HTR-8/SVneo (cell line): ENCODE measurements at places on chromosomes 3 and 15.

DNA sequence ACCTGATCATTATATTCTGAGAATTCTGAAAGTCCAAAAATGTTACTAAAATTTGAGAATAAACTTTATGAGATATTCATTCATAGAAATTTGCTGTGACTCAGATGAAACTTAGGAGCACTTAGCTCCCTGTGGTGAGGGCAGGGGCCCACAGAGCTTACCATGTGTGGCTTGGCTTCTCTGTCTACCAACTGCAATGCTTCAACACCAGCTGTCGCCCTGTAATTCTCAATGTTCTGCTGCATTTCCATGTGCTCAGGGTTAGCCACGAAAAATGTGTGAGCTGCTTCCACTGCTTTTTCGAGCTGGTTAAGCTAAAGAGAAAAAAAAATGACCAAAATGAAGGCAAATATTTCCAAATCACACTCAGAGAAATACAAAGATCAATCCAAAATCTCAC lies 125.6 kb downstream of the P3H2 start:
- DNase-seq, result no peak

DNA sequence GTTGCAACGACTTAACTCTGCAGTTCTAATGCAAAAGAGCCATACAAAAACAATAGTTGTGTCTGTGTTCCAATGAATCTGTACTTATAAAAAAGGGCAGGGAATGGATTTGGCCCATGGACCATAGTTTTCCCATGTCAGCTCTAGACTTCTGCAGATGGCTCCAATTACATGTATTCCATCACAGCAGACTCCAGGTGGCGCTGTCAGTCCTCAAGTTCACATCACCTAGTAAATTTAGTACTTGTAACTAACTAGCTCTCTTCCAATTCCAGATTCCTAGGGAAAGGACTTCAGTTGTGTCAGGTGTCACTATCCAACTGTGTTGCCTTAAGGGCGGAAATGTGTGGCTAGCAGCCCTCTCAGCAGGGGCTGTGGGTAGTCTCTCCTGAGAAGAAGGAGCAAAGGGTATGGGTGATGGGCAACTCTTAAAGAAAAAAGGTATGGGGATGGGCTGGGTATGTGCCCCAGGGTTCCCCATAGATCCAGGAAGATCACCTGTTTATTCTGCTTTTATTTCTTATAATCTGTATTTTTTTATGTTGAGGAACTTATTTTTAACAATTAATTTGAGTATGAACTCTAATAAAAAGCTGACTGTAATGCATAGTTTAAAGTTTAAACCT lies 36.2 kb downstream of the BBS4 start:
- DNase-seq, result peak; percentile 56

- no peak for DNase-seq
Observed at GRCh38 chr3:171149526-171150116, 123.1 kb upstream of the SLC2A2 start.

DNA sequence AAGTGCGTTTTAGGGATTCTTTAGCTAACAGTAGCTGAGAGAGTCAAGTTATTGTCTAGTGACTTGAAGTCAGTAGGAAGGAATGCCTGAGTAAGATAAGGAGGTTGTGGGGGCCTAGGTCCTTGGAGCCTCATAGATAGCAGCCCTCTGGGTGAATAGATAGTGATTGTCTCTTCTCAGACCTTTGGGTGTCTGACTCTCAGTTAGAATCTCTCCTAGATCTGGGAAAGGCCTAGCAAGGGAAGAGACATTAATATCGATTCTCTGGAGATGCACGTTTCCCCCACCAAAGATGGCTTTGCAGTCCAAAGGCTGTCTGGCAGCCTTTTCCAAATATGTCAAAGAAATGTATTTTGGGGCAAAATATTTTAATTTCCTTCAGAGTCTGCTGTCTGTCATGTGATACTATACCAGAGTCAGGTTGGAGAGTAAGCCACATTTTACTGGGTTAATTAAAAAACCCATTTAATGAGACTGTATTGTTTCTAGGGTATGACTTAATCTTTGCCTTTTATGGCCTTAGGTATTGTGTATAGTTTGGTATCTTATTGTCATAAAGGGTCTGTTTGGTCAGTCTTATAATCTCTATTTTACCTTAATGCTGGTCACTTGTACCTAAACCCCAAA lies 92.2 kb downstream of the ST6GAL1 start:
- no peak for DNase-seq

DNA sequence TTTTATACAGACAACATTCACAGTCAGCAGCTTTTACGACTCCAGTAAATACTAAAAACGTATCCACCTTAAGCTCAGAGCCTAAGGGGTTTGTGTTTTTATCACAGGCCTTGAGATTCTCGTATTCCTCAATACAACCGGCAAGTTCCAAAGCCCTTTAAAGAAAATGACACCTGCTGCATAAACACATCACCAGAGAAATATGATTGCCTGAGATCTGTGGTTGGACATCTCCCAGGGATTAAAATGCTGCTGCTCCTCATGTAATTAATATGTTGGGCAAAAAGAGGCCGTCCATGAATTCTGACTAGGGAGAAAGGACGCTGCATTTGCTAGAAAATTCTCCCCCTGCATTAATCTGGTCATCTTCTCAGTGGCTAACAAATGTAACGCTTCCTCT lies 544.8 kb downstream of the MAGI1 start:
- DNase-seq, result no peak

DNA sequence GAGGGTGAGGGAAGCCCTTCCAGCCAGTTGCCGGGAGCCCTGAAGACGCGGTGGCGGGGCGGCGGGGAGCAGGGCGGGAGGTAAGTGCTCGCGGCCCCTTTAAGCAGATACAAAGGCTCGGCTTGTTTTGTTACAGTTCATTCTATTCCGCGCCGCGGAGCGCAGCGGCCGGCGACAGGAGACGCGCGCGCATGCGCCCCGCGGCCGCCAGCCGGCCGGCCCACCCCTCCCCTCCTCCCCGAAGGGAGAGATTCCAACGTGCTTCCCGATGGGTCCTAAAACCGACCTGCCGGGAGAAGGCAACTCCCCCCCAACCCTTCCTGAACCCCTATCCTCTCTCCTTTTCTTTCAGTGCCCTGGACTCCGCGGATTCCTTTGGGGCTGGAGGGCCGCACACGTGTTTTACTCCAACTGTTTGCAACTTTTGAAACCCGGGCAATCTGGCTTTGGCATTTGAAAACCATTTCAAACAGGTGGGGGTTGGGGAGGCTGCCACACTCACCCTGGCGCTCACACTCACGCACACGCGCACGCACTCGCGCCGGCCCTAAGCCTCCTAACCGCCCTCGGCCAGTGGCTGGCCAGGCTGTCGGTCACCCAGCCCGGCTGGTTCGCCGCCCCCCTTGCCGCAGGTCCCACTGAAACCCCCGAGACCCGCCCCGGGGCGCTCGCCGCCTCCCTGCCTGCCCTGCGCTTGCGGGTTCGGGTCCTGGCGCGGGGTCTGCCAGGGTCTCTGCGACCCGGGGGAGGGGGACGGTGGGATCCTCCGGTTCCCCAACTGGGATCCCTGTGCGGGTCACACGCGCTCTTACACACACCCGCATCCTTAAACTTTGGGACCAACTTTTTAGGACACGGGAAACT lies at the start of gene MAGI1:
TSS of gene MAGI1 (minus strand) at position 193 of the 864 bp plus-strand sequence. CDS start 610 bp downstream, outside the sequence.
- peak; percentile 87 for DNase-seq

GRCh38 chr3:31043184-31043819 lies 148.8 kb upstream of the GADL1 start:
- no peak for DNase-seq

GRCh38 chr3:51500632-51501131 lies 867 bp upstream of the DCAF1 start:
- DNase-seq, result no peak
